Stimulated activated naive CD4-positive, alpha-beta T cell treated with Interleukin-2 at 50 U/mL for 16 hours (primary cell): ENCODE measurements at places on chromosomes 7 and 10.

DNA sequence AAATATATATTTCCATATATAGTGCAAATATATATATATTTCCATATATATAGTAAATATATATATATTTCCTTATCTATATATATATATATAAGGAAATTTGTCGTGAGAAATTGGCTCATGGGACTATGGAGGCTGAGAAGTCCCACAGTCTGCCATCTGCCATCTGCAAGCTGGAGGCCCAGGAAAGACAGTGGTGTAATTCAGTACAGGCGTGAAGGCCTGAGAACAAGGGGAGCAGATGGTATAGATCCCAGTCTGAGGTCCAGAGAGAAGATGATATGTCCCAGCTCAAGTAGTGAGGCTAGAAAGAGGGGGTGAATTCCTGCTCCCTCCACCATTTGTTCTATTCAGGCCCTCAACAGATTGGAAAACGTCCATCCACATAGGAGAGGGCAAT is 78.9 kb downstream of the MTPN start:
- DNase-seq = no peak

DNA sequence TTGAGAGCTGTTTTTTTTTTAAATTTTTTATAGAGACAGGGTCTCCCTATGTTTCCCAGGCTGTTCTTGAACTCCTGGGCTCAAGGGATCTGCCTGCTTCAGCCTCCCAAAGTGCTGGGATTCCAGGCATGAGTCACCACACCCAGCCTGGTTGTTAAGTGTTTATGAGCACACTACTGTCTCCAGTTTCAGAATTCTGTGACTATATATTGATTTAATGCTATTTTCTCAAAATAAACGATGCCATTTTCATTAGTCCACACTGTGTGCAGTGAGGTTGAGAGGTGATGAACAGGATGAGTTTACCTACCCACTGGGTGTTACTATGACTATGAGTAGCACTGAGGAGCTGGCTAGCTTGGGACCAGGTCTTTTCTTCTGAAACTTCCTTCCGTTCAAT is 110.9 kb upstream of the FAM180A start:
- no peak for DNase-seq

GRCh38 chr10:110699859-110700468 is 55.8 kb downstream of the RBM20 start:
- DNase-seq = no peak

DNA sequence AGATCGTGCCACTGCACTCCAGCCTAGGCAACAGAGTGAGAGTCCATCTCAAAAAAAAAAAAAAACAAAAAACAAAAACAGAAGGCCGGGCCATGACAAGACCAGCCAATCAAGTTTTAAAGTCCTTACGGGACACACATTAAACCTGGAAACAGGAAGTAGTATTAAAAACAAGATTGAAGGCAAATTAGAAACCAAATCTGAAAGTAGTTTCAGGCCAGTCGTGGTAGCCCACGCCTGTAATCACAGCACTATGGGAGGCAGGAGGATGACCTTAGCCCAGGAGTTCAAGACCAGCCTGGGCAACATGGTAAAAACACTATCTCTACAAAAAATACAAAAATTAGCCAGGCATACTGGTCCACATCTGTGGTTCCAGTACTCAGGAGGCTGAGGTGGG is 18.1 kb downstream of the PSAP start:
- no peak for DNase-seq

GRCh38 chr7:676972-677385 is 49.5 kb upstream of the DNAAF5 start:
- no peak for DNase-seq

GRCh38 chr7:94135180-94135579 is 131.0 kb upstream of the BET1 start:
- DNase-seq = no peak
